NCI-H2227 treated with DMSO at 0.1 percent for 48 hours (cell line): ENCODE measurements at places on chromosomes 1 and 21.

- DNase-seq: no peak
Observed at GRCh38 chr1:95086949-95087533, 14.3 kb upstream of the ALG14 start.

- no peak for DNase-seq
Observed at GRCh38 chr1:234778221-234779159, 168.5 kb upstream of the IRF2BP2 start.

DNA sequence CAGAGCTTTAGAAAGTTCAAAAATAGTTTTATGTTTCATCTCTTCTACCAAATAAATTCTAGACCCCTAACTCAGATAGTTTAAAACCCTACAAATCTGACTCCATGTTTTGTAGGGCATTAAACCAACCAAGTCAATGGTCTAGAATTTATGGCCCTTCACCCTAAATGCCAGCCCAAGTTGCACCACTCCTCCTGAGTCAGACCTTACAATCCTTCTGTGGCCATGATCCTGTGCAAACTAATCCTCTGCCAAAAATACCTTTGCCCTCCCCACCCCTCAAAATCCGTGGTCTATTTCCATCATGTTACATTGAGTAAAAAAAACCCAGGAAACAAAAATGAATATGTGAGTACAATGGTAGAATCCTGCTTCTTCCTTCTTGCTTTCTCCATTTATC, 179.3 kb downstream of the NR5A2 start:
- DNase-seq: no peak

- no peak for DNase-seq
Observed at GRCh38 chr1:10378081-10378841, 20.6 kb upstream of the PGD start.

GRCh38 chr1:243390162-243390791, 134.4 kb downstream of the SDCCAG8 start:
- no peak for DNase-seq

DNA sequence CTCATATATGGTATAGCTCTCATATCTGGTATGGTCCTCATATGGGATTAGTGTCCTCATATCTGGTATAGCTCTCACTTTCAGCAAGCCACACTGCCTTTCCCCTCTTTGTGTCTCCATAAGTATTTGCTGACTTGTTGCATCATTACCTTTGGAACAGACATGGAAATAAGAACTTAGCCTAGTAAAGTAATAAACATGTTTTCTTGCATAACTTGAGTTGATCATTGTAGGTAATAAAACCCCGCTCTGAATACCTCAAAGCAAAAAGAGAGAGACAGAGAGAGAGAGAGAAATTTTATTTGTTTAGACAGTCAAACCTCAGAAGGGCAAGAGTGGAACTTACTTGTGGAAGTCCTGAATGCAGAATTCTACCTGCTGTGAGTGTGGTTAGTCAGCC, 170.3 kb downstream of the GREM2 start:
- DNase-seq: no peak

DNA sequence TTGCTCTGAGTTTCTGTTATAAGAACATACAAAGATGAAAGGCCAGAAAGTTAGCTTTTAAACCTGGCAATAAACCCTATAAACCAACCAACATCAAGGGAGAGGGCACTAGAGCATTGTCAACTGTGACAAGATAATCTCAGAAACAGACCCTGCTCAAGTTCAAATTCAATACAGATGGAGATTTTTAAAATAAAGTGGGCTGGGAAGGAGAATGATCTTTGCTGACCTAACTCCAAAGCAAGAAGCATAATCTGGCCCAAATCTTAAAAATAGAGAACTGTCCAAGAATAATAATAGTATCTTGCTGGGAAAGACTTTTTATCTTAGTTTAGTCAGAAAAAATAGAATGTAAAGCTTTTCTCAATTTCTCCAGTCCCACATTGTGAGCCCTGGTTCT, 485.5 kb downstream of the DISC1 start:
- no peak for DNase-seq

DNA sequence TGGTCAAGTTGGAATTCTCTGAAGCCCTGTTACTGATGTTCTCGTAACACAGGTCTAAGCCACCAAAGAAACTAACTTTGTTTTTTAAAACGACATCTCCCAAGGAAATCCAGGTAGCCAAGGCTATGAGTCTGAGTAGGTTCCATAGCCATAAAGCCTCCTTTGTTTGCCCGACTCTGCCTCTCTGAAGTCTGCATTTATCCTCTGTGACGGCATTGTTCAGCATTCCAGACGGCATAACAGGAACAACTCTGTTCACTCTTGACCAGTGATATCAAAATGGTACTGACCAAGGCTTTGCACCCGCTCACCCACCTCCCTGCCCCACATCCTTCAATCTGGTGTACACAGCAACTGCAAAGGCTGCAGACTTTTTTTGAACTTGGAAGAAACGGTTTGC, 14.8 kb downstream of the URB1 start:
- DNase-seq: no peak

- peak; percentile 23 for DNase-seq
Observed at GRCh38 chr1:162253790-162254189, 122.9 kb downstream of the SPATA46 start.

DNA sequence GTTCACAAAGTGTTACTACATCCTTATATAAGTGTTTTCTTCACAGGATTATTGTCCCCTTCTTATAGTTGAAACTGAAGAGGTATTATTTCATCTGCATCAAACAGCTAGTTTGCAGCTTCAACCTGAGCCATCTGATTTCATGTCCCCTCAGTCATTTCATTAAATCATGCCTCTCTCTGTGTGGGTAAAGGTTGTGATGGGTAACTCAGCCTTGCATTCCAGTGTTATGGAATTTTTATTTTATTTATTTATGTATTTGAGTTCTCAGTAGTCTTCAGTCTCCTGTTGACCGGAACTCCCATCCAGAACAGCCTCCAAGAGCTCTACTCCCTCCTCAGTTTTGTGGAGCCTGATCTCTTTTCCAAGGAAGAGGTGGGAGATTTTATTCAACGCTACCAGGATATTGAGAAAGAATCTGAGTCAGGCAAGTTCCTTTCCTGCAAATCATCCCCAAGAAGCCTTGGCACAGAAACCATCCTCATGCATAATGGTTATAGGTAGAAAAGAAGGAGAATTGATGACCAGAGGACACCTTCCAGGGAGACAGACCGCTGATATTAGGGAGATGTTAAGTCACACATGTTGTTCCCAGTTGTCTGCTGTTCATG, 21.8 kb downstream of the CHD1L start:
- DNase-seq: no peak

GRCh38 chr1:94855307-94855700, 35.1 kb downstream of the SLC44A3 start:
- no peak for DNase-seq

DNA sequence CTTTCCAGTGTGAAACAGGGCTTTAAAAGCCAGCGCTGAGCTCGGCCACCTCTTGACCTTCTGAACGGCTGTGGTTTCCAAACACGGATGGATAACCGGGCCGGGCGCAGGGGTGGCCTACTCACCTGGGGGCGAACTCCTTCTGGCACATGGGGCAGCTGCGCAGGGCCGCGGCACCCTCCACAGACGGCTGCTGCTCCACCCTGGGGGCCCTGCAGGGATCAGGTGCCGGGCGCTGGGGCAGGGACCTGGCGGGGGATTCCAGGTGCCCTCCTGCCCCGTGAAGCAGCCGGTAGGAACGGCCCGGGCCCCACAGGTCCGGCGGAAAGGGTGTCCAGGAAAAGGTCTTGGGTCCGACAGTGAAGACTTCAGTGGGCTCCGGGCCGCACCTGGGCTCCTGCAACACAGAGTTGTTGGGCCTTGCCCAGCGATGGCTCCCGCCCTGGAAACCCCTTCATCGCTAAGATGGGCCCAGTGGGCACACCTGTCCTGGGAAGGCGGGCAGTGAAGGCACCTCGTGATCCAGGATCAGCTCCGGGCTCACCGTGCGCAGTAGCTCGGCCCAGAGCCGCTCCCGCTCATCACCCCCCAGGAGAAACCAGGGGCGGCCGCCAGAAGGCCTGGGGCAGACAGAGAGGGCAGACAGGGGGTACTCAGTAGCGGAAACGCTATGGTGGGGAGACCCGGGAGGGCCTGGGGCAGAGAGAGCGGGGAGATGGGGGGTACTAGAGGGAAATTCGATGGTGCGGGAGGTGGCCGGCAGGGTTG, 874 bp downstream of the FAAP20 start:
- no peak for DNase-seq

DNA sequence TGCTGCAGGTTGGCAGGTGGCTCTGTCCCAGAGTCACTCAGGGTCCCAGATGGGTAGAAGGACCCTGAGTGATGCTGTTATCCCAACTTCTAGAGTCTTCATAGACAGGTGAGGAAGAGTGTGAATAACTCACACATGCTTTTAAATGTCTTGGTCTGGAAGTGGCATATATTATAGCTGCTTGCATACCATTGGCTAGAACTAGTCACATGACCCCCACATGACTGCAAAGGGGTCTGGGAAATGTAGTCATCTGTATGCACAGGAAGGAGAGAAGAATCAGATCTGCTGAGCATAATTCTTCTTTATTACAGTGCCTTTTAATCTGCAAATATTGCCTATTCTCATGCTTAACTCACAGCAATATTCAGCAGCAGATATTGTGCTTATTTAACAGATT, 28.2 kb upstream of the KLHDC7A start:
- DNase-seq: no peak

DNA sequence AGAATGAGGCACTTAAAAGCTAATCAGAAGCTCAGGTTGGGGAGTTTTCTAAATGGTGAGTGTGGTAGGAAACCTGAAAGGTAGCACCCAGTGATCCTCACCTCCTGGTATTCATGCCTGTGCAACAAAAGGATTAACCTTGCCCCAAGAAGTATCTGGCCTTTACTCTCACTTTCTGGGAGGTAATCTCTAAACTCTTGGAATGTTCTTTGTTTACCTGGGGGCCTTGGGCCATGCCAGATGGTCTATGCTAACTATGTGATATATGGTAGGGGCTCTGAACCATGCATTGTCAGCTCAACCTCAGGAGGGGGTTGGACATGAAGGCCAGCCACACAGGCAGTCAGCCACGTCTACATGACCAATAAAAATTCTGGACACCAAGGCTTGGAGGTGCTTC, 24.4 kb upstream of the TRIM33 start:
- DNase-seq: no peak
